Activated T-cell treated with anti-CD3 and anti-CD28 coated beads, Interleukin-2, amount 50 U/mL, for 24 hours (primary cell): ENCODE measurements at places on chromosomes 4 and X.

DNA sequence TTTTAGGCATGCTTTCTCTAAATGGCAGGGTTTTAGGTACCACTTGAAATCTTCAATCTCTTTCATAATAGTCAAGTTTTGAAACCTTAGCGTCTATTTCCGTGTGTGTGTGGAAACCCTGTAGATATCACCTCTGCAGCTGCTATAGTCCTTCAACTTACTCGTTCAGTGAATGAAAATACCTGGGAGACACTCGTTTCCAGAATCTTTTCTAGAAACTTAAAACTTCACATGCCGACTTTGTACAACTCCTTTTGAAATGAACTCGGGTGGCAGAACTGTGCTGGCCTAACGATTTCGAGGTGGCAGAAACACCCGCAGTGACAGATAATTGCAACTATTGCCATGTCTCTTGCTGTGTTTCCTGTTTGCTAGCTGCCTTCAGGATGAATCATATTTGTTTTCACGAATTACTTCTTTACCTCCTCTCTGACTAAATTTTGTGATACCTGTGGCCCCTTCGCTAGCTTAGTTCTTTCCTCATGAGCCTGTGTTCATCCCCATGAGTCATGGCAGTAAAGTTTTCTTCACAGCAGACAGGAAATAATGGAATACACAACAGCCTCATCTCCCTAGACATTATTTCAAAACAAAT lies 104.7 kb upstream of the SMIM10 start:
- DNase-seq: no peak

DNA sequence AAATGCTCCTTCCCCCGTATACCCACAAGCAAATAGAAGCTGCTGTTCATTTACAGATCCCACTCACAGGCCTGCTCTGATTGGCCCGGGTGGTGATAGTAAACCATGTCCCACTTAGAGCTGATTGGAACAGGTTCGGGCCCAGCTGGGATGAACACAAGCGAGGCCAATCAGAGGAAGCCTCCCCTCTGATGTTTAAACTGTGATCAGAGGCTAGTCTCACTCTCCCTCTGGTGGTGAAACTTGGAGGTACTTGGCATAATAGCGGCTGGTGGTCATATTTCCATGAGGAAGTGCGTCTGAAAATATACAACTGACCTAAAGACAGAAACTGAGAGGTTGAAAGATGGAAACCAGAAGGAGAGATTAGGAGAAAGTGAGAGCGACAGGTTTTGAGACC lies 51.5 kb upstream of the TRPC3 start:
- no peak for DNase-seq

- no peak for DNase-seq
These were observed 6.3 kb downstream of the MEPE start for GRCh38 chr4:87838890-87839591.

- DNase-seq: no peak
These were observed 39.6 kb downstream of the ZNF827 start for GRCh38 chr4:145898926-145899531.

DNA sequence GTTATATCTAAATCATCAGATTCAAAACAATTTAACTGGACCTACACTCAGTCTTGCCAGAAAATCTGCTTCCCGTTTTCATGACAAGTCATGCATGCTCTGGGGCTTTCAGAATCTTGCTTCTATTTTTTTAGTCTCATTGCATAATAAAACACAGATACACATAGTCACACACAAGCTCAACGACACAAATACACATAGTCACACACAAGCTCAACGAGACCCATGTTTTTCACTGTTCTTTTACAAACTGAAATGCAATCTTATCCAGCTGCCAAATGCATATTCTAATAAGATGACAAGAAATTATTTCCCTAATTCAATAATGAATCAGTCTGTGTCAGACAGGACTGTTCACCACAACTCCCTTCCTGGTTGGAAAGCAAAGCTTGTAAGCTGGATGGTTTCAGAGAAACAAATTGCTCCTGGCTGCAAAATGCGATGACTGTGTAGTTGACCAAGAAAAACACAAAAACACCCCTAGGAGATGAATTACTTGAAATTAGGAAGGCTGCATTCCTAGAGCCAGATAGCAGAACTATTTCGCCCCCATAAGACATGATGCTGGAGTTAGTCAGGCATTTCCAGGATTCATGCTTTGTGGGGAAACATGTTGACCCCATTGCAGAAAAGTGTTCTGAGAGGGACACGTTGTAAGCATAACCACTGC lies 208.7 kb downstream of the CHIC2 start:
- no peak for DNase-seq

- no peak for DNase-seq
These were observed 28.2 kb downstream of the UVSSA start for GRCh38 chr4:1375051-1375721.

- no peak for DNase-seq
These were observed 210.7 kb downstream of the MAML3 start for GRCh38 chr4:139943277-139943676.

DNA sequence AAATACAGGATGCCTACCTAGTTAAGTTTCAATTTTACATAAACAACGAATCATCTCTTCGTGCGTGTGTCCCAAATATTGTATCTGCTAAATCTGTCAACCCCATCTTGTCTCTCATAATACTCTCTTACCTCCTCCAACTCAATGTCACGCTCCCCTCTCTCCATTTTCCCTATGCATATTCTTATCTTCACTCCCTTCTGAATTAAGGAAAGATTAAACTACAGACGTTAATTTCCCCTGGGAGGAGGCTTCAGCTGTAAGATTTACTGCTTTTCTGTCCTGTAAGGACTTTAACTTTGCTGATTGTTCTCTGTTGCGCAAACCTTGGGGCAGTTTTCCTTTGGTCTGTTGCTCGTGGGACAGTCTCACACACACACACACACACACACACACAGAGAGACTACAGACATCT lies 455 bp upstream of the ABCB7 start:
- no peak for DNase-seq

GRCh38 chr4:78775303-78776078 lies 659 bp upstream of the BMP2K start:
- peak; percentile 93 for DNase-seq

DNA sequence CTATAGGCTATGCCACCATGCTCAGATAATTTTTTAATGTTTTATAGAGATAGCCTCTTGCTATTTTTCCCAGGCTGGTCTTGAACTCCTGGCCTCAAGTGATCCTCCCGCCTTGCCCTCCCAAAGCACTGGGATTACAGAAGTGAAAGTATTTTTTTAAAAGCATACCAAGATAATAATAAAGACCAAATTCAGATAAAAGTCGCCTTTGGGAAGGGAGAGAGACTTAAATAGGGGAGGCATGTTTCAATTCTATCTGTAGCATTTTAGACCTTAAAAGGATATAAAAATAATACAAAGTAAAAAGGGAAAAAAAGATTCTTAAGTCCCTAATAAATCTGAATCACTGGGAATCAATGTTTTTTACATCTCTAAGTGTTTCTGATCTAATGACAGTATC lies 108.9 kb downstream of the AFAP1 start:
- no peak for DNase-seq

GRCh38 chr4:102554482-102554881 lies 53.3 kb downstream of the NFKB1 start:
- no peak for DNase-seq

- no peak for DNase-seq
These were observed 625.5 kb downstream of the TLL1 start for GRCh38 chr4:166498546-166498945.

- no peak for DNase-seq
These were observed 236.9 kb upstream of the EMCN start for GRCh38 chr4:100754751-100755150.

DNA sequence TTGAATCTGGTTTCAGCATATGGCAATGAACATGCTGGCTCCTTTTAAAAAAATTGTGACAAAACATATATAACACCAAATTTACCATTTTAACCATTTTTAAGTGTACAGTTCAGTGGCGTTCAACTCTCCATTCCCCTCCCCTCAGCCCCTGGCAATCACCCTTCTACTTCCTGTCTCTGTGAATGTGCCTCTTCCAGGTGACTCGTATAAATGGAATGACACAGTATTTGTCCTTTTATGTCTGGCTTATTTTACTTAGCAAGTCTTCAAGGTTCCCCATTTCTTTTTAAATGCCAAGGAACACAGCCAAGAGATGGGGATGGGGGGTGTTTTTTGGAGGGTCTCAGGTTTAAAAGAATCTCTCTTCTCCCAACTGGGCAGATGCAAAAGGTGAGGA lies 35.4 kb upstream of the BCLAF3 start:
- no peak for DNase-seq

- DNase-seq: peak; percentile 76
These were observed at the start of gene TBC1D1 for GRCh38 chr4:37890801-37891259. Gene TBC1D1, plus strand, starts transcription at chr4:37891084. Its CDS starts 11,012 bp downstream, at chr4:37902096.

GRCh38 chr4:86717651-86718050 lies 123.5 kb downstream of the PTPN13 start:
- no peak for DNase-seq

DNA sequence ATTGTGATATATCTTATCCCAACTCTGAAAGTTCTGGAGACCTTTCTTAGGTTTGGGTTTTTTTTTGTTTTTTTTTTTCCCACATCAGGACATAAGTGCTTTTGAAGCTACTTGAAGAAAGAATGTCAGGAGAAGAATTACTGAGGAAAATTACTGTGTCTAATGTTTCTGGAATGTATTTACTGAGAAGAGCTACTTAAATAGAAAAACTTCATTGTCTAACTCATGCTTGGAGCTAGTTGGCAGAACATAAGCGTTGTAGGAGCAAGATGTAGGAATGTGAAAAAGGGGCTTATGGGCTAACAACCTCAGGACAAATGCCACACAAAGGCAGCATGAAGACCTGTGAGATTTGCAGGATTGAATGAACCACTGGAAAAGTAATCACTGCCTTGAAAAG lies 166.6 kb upstream of the GLRA2 start:
- DNase-seq: no peak

DNA sequence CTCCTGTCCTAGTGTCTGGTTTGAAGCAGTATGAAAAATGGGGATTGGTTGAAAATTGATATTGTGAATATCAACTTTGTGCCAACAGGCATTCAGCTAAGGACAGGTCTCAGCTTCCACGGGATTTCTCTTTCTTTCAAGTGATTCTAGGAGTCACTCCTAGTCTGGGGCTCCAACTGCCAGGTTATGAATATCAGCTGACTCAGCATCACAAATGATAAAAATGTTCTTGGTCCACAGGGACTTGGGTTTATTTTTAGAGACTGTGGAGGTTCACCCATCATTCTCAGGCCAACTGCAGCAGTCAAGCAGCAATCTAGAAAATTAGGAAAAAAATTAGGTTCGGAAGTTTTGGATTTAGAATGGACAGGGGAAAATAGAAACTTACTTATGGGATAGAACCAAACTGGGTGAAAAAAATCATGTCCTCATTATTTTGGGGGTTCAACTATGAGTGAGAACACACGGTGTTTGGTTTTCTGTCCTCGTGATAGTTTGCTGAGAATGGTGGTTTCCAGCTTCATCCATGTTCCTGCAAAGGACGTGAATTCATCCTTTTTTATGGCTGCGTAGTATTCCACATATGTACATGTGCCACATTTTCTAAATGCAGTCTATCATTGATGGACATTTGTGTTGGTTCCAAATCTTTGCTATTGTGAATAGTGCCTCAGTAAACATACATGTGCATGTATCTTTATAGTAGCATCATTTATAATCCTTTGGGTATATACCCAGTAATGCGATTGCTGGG lies 29.0 kb upstream of the TCP11X1 start:
- DNase-seq: no peak

GRCh38 chr4:2798399-2799223 lies 5.7 kb downstream of the SH3BP2 start:
- peak; percentile 69 for DNase-seq

DNA sequence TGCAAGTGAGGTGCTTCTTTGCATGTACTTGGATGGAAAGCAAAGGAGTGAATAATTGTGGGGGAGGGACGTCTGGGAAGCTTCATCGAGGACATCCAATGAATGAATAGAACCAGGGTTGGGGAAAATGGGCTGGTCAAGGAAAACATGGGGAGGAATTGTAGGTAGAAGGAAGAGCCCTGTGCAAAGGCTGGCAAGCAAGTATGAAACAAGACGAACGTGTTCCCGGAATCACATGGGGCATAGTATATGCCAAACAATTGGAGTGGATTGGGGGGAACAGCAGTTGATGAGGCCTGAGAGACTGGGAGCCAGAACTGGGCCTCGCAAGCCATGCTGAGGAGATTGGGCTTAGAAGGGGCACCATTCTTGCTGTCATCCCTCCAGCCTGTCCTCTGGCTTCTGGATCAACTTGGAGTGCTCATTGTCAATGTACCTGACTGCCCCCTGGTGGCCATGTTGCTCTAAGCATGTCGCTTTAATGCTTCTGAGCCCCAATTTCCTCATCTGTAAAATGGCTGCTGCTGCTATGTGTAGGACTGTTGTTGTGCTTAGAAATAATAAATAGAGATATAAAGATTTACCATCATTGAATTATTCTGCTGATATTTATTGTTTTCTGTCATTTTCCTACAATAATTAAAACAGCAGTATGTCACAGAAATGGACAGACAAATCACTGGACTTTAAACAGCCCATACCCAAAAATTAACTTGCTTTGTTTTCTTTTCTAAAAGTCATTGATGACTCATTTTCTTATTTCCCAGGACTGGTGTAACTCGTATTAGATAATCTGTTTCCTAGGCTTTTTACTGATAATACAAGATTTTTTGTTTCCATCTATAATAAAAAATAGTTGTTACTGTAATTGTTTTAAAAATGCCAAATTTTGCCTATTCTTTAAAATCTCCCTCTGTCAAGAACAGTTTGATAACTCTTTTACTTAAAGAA lies 66.4 kb downstream of the JADE3 start:
- peak; percentile 81 for DNase-seq

DNA sequence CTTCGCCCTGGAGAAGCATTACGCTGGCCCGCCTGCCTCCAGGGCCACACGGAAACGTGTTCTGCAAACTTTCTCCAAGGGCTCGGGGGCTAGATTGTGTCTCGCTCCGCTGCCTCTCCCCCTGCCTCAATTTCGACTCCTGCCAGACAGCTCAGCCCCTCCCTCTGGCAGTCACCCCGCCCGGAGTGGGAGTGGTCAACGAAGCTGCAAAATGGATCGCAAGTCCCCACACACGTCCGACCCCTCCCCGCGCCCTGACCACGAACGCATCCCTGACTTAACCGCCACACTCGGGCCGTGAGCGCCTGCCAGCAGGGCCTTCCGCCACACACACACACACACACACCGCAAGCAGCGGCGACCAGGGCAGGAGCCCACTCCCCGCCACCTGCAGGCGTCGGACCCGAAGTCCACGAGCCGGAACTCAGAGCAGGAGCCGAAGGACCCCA lies 47.0 kb upstream of the NKAP start:
- DNase-seq: no peak

DNA sequence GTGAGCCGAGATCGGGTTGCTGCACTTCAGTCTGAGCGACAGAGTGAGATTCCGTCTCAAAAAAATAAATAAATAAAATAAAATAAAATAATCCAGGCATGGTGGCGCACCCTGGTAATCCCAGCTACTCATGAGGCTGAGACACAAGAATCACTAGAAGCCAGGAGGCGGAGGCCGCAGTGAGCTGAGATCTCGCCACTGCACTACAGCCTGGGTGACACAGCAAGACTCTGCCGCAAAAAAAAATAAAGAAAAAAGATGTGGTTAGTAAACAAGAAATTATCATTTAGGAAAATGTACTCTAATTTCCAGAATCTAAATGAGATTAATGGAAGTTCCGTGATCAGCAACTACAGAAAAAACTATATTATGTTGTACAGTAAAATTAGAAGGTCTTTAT lies 14.5 kb upstream of the LRBA start:
- DNase-seq: peak; percentile 66

- DNase-seq: no peak
These were observed 115.7 kb upstream of the MXRA5 start for GRCh38 chrX:3462166-3462508.

- no peak for DNase-seq
These were observed 2.8 kb downstream of the ERVMER34-1 start for GRCh38 chr4:52748432-52748831.

GRCh38 chrX:31543634-31544033 lies 471.8 kb upstream of the FTHL17 start:
- DNase-seq: no peak
